ENCODE measurements at places on chromosomes 6 and 20.

- DNase-seq, result no peak
Measured at GRCh38 chr20:31990641-31991338, 19.4 kb upstream of the CCM2L start.

DNA sequence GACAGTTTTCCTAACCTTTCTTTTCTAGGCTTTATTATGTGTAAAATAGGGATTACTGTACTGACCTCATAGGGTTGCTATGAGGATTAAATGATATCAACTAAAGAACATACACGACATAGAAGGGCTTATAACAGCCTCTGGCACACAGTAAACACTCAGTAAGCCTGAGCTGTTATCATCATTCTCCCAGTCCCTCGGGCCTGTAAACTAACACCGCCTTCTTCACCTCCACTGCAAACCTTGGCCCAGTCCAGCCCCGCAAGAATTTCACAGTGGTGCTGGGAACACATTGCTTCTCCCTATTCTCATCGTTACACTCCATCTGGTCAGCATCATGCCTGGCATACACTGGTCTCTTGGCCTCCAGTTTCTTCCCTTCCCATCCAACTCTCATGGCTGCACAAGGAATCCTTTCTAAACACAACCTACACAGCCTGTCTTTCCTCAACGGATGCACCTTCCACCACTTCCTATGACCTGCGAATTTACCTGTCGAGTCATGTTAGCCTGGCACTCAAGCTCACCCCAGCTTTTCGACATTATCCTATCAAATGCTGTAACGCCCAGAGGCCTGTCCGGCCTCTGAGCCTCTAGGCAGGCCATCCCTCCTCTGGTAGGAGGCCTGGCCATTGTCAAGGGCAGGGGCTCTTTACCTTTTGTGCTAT lies 92.1 kb downstream of the FYN start:
- DNase-seq, result no peak

GRCh38 chr20:62508641-62509051 lies 32.9 kb upstream of the GATA5 start:
- DNase-seq, result no peak

- no peak for DNase-seq
Measured at GRCh38 chr6:142372348-142372747, 70.5 kb downstream of the ADGRG6 start.

DNA sequence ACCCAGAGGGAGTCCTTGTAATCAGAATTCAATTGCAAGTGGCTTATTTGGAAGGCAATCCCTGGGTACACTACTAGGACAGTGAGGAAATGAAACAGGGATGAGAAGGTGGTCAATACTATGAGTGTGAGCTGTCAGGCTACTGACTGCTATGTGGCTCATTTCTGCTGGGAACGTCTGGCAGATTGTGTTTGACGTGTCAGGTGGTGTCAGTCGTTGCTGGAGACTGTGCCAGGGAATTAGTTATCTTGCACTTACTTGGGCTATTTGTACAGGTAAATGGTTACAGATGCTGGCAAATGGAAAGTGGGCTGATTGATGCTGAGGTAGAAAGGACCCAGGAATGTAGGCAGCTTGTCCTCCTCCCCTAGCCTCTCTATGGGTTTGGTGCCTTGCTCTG lies 17.4 kb downstream of the CST4 start:
- no peak for DNase-seq

DNA sequence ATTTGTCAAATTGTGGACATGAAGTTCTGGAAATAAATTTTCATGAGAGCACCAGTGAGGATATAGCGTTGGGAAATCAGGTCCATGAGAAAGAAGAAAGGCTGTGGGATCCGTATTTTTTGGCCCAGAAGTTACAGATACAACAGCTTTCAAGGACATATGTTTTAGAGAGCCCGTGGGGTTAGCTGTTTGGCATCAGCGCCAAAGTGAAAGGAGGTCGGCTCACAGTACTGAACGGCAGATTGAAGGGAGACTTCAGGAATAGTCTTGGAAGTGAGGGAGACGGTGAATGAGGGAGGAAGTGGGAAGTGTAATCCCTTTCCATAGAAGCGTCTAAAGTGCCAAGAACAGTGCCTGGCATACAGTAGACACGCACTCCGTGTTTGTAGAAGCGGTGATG lies 31.8 kb downstream of the ZDHHC14 start:
- DNase-seq, result no peak

DNA sequence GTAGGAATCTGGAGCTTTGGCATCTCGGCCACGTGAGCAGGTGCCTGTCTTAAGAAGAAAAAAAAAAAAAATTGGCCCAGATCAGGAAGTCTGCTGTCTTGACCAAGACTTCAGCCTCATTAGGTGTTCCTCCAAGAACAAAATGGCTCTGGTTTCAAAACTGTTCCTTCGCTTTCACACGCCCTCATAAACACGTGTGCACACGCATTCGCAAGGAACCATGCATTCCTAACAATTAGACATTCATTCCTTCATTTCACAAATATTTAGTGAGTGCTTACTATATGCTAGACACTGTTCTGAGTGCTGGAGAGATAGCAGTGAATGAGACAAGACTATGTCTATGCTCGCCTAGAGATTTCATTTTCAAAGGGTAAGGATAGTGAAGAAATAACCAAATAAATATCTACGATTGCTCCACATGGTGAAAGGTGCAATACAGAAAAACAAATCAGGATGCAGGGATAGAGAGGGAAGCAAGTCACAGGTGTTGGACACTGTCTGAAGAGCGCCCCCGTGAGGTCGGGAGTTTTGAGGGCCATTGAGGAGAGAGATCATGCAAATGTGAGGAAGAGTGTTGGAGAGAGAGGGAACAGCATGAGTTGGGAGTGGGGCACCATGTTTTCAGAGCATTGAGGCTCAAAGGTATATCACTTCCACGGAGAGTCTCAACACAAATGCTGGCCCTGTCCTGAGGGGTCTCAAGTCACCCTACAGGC lies 53.3 kb downstream of the CCDC170 start:
- no peak for DNase-seq

GRCh38 chr20:41573955-41574354 lies 44.2 kb downstream of the CHD6 start:
- DNase-seq, result no peak

GRCh38 chr6:106882601-106883518 lies 91.7 kb downstream of the CD24 start:
- no peak for DNase-seq

- no peak for DNase-seq
Measured at GRCh38 chr6:46967826-46968349, 46.1 kb upstream of the ADGRF5 start.

- DNase-seq, result no peak
Measured at GRCh38 chr6:162488444-162488843, 239.1 kb downstream of the PRKN start.

- no peak for DNase-seq
Measured at GRCh38 chr20:35849706-35850105, 77.9 kb downstream of the PHF20 start.

- no peak for DNase-seq
Measured at GRCh38 chr20:6533761-6534479, 233.6 kb upstream of the BMP2 start.

DNA sequence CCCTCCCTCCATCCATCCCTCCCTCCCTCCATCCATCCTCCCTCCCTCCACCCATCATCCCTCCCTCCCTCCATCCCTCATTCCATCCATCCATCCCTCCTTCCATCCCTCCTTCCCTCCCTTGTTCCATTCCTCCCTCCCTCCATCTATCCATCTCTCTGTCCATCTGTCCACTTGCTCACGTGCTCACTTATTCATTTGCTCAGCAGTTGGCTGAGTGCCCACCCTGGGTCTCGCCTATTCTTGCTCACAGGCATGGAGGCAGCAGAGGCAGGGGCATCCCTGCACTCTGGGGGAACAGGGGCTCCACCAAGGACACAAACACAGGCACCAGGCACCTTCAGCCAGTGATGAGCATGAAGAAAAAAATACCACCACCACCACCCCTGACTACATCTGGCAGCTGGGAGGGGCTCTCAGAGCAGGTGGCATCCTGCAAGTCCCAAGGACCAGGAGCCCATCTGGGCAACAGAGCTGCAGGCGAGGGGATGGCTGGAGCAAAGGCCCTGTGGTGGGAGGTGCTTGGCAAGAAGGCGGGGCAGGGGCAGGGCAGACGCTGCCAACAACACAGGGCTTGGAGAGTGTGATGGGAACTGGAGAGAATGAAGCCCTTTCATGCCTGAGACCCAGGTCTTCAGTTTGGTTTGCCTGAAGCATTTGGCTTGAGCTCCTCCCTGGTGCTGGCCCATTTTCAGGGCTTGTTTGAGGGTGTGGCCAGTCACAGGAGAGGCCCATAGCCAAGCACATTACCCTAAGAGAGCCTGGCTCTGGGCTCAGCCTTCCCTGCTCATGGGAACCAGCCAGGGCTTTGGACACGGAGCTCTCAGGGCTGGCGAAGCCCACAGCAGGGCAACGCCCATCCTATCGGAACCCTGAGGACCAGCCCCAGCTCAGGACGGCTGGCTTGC lies 40.2 kb upstream of the MRGBP start:
- DNase-seq, result peak; percentile 68

DNA sequence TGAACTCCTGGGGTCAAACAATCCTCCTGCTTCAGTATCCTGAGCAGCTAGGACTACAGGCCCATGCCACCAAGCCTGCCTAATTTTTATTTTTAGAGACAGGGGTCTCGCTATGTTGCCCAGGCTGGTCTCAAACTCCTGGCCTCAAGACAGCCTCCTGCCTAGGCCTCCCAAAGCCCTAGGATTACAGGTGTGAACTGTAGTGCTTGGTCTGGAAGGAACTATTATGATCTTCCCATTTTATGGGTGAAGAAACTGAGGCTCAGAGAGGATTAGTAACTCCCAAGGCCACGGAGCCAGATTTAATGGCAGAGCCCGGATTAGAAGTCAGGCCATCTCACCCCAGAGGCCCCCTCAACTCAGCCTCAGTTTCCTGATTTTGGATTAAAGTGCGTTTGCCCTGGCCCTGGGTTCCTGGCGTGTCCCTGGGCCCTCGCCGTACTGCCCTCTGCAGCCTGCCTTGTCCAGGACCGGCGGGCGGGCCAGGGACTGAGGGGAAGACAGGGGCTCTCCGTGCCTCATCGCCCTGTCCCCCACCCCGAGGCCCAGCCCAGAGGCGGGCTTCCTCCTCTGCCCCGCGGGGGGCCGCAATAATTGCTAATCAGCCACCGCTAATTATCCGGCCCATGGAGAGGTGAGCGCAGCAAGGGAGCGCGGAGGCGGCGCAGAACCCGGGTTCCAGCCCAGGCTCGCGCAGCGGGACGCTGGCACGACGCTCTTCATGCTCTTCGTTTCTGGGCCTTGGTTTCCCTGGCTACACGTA lies 34.9 kb downstream of the CD40 start:
- DNase-seq, result no peak

- no peak for DNase-seq
Measured at GRCh38 chr6:165031502-165031901, 277.9 kb downstream of the C6orf118 start.

DNA sequence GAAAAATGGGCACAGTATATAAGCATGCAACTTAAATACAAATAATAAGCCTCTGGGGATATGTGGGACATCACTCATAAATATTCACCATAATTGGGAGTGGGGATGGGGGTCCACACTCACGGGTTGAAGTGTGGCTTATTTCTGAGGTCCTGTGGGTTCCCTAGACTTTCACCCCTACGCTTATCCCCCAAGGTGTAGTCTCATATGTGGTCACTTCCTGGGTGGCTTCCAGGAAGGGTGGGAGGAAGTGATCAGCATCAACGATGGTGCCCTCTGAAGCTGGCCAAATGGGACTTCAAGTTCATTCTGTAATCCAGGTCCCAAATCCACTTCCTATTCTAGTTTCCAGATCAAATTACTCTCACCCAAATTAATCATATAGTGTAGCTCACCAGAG lies 59.5 kb downstream of the GNAS start:
- DNase-seq, result no peak

DNA sequence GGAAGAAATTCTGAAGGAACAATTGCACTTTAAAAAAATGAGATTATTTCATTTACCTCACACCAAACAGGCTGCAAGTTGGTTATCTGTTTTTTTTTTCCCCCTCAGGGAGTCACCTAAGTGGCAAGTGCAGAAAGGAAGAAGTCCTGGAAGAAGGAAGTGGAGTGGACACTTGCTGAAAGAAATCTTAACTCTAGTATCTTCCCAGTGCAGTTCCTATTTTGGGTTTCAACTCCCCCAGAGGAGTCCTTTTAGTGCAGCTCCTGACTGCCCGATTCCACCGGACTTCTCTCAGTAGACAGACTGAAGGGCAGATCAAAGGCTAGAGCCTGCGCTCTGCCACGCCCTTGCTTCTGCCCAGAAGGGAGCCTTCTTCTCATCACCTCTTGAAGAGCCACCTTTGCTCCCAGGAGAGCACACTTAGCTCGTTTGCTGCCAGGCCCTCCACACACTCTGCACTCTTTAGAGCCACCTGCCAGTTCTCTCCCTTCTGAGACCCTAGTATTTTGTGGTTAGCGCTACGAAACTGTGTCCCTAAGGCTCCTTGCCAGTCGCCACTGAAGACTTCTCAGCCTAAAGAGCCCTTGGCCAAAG lies 4.9 kb downstream of the MTCL3 start:
- DNase-seq, result no peak

DNA sequence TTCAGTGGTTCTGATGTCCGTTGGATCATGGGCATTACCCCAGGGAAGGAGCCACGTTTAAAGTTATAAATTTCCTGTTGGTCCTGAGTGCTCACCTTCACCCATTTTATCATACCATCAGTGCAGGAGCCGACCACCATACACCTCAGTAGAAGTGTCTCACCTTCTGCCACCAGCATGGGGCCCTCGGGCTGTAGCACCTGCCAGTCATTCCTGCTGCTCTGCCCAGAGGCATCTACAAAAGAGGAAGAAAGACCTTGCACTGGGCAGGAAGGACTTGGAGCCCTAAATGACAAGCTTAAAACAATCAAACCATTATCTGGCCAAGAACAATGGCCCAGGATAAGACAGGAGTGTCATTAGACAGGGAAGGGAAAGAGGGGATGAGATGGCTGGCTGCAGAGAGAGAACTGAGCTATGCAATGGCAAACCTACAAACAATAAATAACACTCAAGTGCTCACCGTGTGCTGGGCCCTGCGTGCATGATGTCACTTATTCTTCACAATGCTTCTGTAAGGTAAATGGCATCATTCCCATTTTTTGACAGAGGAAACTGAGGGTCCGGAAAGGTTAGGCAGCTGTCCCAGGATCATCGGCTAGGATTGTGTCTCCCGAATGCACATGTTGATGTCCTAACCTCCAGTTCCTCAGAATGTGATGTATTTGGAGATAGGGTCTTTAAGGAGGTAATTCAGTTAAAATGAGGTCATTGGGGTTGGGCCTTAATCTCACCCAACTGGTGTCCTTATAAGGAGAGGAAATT lies 11.2 kb downstream of the SIRPB2 start:
- no peak for DNase-seq

DNA sequence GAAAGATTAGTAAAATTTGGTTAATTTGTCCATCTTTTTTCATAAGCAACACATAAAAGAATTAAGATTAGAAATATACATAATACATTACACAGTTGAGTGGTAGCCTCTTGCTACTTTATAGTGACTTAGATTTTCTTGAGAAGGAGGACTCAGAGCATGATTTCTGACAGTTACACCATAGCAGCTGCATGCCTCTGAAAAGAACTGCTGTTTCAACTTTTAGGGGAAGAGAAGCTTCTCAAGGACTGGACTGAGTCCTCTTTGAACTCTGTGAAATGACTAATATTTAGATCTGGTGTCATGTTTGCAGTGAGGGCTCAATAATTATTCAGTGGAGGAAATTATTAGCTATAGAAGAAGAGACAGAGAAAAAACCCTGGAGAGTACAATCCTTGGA lies 272.5 kb downstream of the BTBD9 start:
- no peak for DNase-seq
